Left ventricle myocardium inferior (tissue), 1 donor: ENCODE measurements at places on chromosomes 1 and 21.

- DNase-seq = no peak
Measured at GRCh38 chr1:245091818-245092637, 62.8 kb upstream of the KIF26B start.

- no peak for DNase-seq
Measured at GRCh38 chr21:29170944-29171343, 40.5 kb downstream of the MAP3K7CL start.

DNA sequence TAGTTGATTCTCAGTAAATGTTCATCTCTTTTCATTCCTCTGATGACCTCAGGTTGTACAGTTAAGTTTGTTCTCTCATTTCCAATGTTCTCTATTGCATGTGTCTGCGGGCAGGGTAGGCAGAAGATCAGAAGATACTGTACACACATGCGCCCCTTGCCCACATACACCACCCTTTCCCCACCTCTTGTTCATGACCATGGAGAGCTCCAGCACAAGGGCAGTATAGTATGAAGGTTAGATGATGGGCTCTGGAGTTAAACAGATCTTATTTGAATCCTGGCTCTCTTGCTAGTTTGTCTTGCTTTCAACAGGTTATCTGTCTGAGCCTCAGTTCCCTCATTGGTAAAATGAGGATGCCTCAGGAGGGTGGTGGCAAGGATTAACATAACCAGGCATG lies 17.8 kb upstream of the PLD5 start:
- no peak for DNase-seq

GRCh38 chr1:29195881-29196291 lies 14.2 kb upstream of the SRSF4 start:
- peak; percentile 22 for DNase-seq

DNA sequence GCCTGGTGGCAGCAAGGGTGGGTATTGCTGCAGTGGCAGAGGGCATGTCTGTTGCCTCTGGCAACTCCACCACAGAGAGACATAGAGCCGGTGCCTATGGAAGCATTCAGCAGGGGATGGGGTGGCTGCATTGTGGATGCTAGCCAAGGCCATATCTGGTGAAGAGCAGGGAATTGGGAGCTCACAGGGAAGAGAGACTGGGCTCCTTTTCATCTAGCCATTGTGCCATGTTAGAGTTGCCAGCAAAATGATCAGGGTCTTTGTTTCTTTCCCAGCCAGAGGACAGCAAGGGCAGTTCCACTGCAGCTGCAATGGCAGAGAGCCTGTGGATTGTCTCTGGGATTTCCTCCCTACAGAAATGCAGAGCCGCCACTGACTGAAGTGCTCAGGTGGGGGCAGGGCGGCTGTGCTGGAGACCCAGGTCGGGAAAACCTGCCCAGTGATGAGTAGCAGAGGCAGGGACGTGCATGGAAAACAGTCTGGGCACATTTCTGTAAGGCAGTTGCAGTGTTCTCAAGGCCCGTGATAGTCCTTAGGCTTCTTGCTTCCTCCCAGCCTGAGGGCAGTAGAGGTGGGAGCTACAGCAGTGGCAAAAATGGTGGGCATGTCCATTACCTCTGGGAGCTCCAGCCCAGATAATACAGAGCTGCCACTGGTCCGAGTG lies 40.2 kb upstream of the CYP4X1 start:
- DNase-seq = no peak

DNA sequence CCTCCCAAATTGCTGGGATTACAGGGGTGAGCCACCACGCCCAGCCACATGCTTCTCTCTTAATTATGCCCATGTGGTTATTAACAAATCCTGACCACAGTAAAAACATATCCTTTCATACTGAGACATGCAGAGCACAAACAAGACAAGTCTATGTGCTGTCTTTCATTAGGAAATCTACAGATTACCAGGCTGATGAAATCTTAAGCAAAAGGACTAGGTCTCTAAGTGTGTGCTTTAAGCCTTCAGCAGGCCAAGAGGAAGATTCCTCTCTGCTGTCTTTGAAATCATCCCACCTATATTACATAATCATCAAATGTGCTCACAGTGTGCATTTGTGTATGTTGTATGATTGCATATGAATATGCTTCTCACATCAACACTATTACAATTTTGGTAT lies 419.3 kb downstream of the KCTD3 start:
- no peak for DNase-seq

- DNase-seq = no peak
Measured at GRCh38 chr1:77996734-77997133, 8.0 kb upstream of the DNAJB4 start.

GRCh38 chr1:30888391-30888790 lies 20.2 kb downstream of the SDC3 start:
- peak; percentile 71 for DNase-seq

DNA sequence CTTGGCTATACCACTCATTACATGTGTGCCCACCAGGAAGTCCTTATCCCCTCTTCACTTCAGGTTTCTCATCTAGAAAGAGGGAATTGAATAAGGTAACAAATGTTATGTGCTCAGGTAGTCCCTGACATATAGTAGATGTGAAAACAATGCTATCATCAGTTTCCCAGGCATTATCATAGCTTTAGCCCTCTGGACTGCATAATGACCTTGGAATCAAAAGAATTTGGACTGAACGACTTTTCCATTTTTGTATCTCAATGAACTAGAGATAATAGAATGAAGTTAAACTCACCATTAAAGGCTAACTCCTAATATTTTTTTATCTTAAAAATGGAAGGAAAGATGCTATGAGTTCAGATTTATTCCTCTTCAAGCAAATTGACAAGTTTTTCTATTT lies 304.1 kb upstream of the USP24 start:
- no peak for DNase-seq

DNA sequence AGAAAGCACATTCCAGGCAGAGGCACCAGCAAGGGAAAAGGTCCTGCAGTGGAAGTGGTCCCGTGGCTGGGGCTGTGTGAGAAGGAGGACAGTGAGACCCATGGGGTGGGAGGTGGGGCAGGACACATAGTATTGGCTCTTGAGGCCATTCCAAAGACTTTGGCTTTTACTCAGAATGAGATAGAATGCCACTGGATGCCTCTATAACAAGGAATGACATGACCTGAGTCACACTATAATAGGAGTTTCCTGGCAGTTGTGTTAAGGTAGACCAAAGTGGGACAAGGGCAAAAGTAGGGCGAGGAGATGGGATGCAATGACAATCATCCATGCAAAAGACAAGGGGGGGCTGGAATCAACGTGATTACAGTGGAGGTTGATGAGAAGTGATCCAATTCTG lies 24.7 kb upstream of the LAMC2 start:
- DNase-seq = no peak

DNA sequence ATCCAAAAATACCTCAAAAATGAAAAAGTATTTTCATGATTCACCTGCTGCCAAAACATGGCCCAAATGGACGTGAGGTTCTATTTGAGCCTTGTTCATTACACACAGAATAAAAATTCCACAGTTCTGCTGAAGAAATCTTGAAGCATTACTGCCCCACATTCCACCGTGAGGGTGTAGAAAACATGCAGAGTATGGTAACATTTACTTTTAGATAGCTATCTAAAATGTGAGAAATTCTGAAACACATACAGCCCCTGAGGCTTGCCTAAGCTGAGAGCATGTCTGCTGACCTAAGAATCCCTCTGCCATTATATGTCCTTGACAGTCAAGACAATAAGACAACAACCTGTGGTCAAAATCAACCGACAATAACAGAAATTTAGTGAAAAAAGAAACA lies 186.5 kb downstream of the DSCAM start:
- DNase-seq = no peak

DNA sequence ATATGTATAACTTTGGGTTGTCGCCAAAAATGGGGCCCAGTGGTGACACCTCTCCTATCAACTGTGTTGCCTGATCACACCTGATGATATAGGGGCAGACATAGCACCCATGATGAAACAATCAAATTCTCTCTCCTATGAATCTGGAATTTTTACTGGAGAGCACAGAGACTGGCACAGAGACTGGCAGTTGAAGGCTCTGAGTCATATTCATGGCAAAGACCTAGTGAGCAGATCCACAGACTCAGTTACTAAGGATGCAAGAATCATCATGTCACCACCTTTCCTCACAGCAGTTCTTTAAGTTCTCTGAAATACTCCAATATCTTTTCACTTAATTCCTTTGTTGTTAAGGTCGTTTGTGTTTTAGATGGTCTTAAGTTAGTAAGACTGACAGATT lies 60.0 kb downstream of the APCS start:
- DNase-seq = no peak

DNA sequence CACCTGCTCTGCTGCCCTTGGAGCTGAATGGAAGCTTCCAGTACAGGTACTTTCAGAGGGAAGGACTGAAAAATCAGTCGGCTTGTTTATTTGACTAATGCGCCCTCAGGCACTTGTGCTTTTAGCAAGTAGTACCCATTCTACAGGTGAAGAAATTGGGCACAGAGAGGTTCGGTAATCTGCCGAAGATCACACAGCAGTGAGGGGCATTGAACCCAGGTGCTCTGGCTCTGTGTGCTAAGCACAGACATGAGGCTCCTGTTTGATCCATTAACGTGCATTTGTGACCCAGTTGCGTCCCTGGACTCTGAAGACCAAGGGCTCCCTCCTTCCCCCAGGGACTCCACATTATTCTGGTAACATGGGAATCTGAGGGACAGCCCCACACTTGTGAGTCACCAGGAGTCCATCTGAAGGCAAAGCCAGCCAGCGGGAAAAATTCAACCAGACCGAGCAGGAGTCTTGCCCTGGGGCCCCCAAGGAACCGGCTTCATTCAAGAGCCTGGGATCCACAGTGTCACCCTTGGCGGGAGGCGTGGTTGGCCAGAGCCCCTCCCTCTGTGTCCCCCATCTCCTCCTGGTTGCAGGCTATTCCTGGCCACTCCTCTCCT lies 192.4 kb upstream of the ARHGEF16 start:
- no peak for DNase-seq

DNA sequence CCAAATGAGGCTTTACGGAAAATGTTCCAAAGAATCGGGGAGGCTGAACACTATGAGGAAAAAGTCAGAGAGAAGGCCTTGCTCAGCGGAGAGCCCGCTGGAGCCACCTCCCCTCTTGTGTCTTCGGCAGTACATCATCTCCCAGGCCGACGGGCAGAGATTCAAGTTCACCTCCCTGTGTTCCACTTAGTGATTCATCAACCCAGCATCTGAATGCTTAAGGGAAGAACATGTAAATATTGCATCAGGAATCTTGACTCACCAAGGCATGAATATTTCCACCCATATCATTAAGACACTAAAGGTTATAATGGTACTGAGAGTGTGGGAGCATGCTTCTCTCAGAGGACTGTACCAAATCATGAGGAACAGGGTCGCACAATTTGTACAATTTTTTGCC lies 172.5 kb downstream of the ST6GALNAC5 start:
- no peak for DNase-seq

- DNase-seq = no peak
Measured at GRCh38 chr1:74652711-74653139, 20.9 kb downstream of the ERICH3 start.

DNA sequence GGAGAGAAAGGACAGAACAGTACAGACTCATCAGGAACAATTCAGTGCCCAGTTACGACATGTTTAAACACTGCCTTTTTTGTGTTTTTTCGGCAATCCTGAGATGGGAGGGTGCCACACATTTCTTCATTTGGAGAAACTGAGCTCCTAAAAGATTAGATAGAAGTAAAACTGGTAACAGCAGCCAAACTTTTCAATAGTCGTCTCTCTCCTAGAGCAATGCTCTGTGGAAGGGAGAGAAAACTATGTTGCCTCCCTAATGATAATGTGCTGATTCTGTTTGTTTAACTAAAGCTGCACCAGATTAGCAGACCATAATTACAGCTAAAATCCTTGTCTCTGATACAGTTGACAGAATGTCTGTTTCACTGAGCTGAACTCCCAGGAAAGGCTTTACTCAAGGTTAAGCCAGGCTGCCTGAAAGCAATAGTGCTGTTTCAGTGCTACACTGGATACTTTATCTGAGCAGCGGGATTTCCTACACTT lies 76.2 kb upstream of the CXADR start:
- no peak for DNase-seq

- DNase-seq = no peak
Measured at GRCh38 chr1:163875927-163876320, 554.2 kb downstream of the NUF2 start.

- DNase-seq = no peak
Measured at GRCh38 chr1:227311389-227312001, 6.8 kb downstream of the CDC42BPA start.

- DNase-seq = peak; percentile 43
Measured at GRCh38 chr1:161725908-161726472, 4.6 kb downstream of the FCRLB start.

- DNase-seq = no peak
Measured at GRCh38 chr1:207152792-207153468, 48.9 kb downstream of the C4BPA start.

DNA sequence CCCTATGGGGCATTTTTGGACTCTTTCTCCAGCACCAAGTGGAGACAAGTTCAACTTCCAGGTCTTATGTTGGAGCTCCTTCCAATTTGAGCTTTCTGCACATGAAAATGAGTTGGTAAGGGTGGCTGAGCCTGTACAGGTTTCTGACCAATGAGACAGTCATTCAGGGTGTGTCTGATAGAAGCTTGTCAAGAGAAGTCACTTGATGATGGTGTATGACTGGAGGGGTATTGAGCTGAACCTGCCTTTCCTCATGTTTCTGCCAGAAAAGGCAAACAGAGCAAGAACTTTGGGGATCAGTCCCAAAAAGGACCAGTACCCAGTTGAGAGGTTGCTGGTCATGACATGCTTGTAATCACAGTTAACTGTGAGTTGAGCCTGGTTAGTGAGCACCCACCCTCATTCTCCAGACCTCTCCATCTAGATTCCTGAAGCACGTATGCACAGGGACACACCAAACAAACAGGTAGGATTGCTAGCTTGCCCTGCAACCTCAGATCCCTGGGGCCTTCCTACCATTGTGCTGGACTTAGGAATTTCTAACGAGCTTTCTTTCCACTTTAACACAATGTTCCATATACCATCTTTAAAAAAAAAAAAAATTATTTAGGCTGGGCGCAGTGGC lies 26.6 kb downstream of the FAM89A start:
- DNase-seq = no peak

GRCh38 chr1:212467843-212468482 lies 35.2 kb downstream of the NENF start:
- DNase-seq = no peak

- DNase-seq = no peak
Measured at GRCh38 chr1:36352125-36352909, 28.9 kb upstream of the EVA1B start.

- peak; percentile 16 for DNase-seq
Measured at GRCh38 chr1:58652651-58653184, 47.1 kb downstream of the MYSM1 start.
